Gastrocnemius medialis (tissue), 4 donors: ENCODE measurements at places on chromosomes 5 and 9. TPM values are rescaled to one million over a fixed set of nuclear protein-coding genes. Genes with fewer than 3 reads are reported as not detected.

DNA sequence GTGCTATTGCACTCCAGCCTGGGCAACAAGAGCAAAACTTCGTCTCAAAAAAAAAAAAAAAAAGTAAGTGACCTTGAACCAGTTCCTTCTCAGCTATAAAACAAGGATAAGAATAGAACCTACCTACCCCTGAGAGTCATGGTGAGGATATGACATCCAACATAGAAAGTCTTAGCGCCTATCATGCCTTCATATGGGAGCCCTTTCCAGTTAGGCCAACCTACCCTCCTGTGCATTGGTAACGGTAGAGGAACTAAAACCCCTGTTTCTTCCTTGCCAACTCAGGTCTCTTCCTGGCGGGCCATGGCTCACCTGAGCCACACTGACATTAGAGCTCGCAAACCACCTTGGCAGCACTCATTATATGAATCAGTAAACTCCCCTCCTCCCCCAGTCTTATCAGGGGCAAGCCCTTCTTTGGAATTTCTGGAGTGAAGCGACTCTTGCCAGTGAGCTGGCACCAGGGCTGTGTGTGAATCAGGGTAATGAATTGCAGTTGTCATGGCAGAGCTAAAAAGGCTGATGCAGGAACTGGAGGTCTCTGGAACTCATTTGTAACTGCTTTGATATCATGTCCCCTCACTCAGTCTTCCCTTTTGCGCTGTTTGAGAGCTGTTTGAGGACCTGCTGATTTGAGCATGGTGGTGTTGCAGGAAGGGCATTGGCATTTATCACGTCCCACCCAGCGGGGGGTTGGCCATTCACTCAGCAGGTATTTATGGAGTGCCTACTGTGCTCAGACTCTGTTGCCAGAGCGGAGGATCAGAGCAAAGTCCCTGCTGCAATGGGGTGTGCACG is 10.3 kb downstream of the WWC1 start:
- no peaks in the 10 kb centered on the region for H3K36me3 ChIP-seq
- H3K4me1 ChIP-seq = no peaks in the 10 kb centered on the region
- no peaks in the 10 kb centered on the region for H3K27me3 ChIP-seq
- no peak overlapping the region for H3K4me3 ChIP-seq
- H3K27ac ChIP-seq = no peak overlapping the region
- no peak for DNase-seq

DNA sequence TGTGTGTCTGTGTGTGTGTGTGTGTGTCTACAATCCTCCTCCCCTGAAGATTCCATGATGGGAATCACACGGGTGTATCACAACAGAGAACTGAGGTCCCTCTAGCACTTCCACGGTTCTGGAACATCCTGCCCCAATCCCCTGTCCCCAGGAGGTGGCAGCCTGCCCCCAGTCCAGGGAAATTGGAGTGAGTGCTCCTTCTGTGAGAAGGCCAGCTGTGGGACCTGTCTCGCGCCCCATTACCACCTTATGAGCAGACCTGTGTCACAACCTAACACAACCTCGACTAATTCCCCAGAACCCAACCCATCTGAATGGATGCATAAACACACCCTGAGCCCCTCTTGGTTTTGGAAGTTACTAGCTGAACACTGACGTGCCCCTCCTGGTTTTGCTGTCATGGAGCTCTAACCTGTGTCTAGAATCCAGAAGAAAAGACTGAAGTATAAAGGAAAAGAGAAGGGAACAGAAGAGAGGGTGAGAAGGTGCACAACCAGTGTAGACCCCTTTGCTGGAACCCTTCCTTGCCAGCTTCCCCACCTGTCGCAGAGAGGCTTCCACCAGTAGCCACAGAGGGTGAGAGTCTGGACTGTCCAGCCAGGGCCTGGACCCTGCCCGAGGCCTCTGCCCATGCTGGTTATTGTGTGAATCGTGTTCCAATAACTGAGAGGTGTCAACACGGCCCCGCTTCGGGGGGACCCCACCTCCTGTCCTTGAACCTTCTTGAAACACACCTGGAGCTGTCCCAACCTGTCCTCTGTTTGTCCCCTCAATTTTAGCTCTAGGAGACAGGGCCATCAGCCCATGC is 3.4 kb downstream of the BTNL9 start:
- H3K27me3 ChIP-seq = peaks cover 7% of the 10 kb centered on the region
- H3K4me1 ChIP-seq = no peaks in the 10 kb centered on the region
- no peak for DNase-seq

- no peak overlapping the region for H3K27ac ChIP-seq
- no peaks in the 10 kb centered on the region for H3K36me3 ChIP-seq
- DNase-seq = no peak
Measured at GRCh38 chr5:107295914-107296313, 374.8 kb downstream of the EFNA5 start.

GRCh38 chr5:115126303-115126702 is 43.4 kb downstream of the TRIM36 start:
- H3K4me1 ChIP-seq = no peaks in the 10 kb centered on the region
- H3K27ac ChIP-seq = no peak overlapping the region
- H3K27me3 ChIP-seq = no peaks in the 10 kb centered on the region
- H3K36me3 ChIP-seq = no peaks in the 10 kb centered on the region
- no peak for DNase-seq

- H3K27me3 ChIP-seq = no peaks in the 10 kb centered on the region
- no peak overlapping the region for H3K4me3 ChIP-seq
- H3K36me3 ChIP-seq = no peaks in the 10 kb centered on the region
- H3K4me1 ChIP-seq = peaks cover 11% of the 10 kb centered on the region
- no peak overlapping the region for H3K27ac ChIP-seq
Measured at GRCh38 chr9:592225-592624, 249.3 kb upstream of the DMRT1 start.

The ADAMTS19 gene
- 2.4 TPM for total RNA-seq

The TXNDC8 gene
- not detected for total RNA-seq
